Adrenal gland (tissue), 19 donors: ENCODE measurements at places on chromosomes 2 and 18. TPM values are rescaled to one million over a fixed set of nuclear protein-coding genes. Genes with fewer than 3 reads are reported as not detected.
A peak's percentile ranks its signal among the peaks of the same experiment; 100 is the strongest.

GRCh38 chr2:186590759-186591505, 1.1 kb downstream of the ITGAV start:
- H3K4me1 ChIP-seq: peaks cover 29% of the 10 kb centered on the region
- no peaks in the 10 kb centered on the region for H3K36me3 ChIP-seq
- peak; percentile 61 for DNase-seq
- peak overlapping the region; percentile 70 for H3K27ac ChIP-seq
- H3K4me3 ChIP-seq: peak overlapping the region; percentile 76
- H3K27me3 ChIP-seq: no peaks in the 10 kb centered on the region

Gene MC4R
- 0.22 TPM for polyA plus RNA-seq

Gene SPP2
- polyA plus RNA-seq: not detected

GRCh38 chr2:2779727-2780126, 448.7 kb upstream of the MYT1L start:
- no peaks in the 10 kb centered on the region for H3K36me3 ChIP-seq
- no peak for DNase-seq
- no peaks in the 10 kb centered on the region for H3K4me1 ChIP-seq
- H3K27ac ChIP-seq: no peak overlapping the region
- H3K4me3 ChIP-seq: no peak overlapping the region

Gene CDH20
- polyA plus RNA-seq: 0.20 TPM

Gene OR6B2
- polyA plus RNA-seq: not detected

GRCh38 chr2:101613056-101613704, 84.3 kb upstream of the MAP4K4 start:
- no peaks in the 10 kb centered on the region for H3K36me3 ChIP-seq
- no peaks in the 10 kb centered on the region for H3K4me1 ChIP-seq
- H3K27me3 ChIP-seq: no peaks in the 10 kb centered on the region

GRCh38 chr2:135149251-135149650, 97.2 kb downstream of the RAB3GAP1 start:
- H3K4me1 ChIP-seq: peaks cover 8% of the 10 kb centered on the region
- no peaks in the 10 kb centered on the region for H3K36me3 ChIP-seq
- no peak overlapping the region for H3K27ac ChIP-seq
- peak; percentile 43 for DNase-seq
- no peaks in the 10 kb centered on the region for H3K27me3 ChIP-seq
- no peak overlapping the region for H3K4me3 ChIP-seq

DNA sequence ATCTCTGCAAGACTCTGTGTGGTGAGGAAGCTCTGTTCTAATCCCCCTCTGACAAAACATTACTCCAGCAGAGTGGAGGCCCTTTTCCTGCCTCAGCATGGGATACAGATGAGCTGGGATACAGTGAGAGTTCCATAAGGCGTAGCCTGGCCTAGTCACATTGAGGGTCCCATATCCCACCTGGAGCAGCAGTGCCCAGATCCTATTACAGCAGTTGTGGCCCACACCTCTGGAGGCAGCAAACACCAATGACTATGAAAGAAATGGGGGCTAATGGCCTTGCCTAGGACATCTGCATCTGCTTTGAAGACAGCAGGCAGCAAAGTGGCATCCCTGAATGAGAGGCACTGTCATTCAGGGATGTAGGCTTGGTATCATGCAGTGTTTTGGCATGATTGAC, 534.5 kb downstream of the TDRD15 start:
- H3K4me1 ChIP-seq: no peaks in the 10 kb centered on the region
- H3K36me3 ChIP-seq: no peaks in the 10 kb centered on the region
- no peak overlapping the region for H3K4me3 ChIP-seq
- no peaks in the 10 kb centered on the region for H3K27me3 ChIP-seq
- H3K27ac ChIP-seq: no peak overlapping the region
- DNase-seq: no peak

DNA sequence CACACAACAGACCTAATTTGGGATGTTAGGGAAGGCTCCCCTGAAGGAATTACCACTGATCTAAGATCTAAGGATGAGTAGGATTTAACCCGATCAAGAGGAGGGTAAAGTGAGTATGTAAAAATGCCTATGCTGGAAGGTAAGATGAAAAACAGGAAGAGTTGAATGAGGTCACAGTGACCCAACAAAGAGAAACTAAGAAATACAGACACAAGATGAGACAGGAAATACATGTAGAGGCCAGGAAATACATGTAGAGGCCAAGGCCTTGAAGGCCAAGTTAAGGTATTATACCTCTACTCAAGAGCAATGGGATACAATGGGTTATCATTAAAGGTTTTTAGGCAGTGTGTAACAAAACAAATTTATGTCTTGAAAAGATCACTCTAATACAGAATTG, 131.6 kb upstream of the TANK start:
- H3K27me3 ChIP-seq: no peaks in the 10 kb centered on the region
- H3K4me1 ChIP-seq: no peaks in the 10 kb centered on the region
- no peak overlapping the region for H3K27ac ChIP-seq
- H3K36me3 ChIP-seq: no peaks in the 10 kb centered on the region
- H3K4me3 ChIP-seq: no peak overlapping the region

GRCh38 chr2:94970353-94970752, 55.2 kb upstream of the MAL start:
- no peaks in the 10 kb centered on the region for H3K4me1 ChIP-seq
- no peak overlapping the region for H3K27ac ChIP-seq

GRCh38 chr2:16201848-16202247, 261.5 kb downstream of the MYCN start:
- H3K27ac ChIP-seq: no peak overlapping the region
- H3K4me1 ChIP-seq: no peaks in the 10 kb centered on the region
- H3K4me3 ChIP-seq: no peak overlapping the region
- H3K36me3 ChIP-seq: no peaks in the 10 kb centered on the region
- DNase-seq: no peak

Gene FSHR
- polyA plus RNA-seq: not detected

Gene PKDCC
- 90.4 TPM for polyA plus RNA-seq

DNA sequence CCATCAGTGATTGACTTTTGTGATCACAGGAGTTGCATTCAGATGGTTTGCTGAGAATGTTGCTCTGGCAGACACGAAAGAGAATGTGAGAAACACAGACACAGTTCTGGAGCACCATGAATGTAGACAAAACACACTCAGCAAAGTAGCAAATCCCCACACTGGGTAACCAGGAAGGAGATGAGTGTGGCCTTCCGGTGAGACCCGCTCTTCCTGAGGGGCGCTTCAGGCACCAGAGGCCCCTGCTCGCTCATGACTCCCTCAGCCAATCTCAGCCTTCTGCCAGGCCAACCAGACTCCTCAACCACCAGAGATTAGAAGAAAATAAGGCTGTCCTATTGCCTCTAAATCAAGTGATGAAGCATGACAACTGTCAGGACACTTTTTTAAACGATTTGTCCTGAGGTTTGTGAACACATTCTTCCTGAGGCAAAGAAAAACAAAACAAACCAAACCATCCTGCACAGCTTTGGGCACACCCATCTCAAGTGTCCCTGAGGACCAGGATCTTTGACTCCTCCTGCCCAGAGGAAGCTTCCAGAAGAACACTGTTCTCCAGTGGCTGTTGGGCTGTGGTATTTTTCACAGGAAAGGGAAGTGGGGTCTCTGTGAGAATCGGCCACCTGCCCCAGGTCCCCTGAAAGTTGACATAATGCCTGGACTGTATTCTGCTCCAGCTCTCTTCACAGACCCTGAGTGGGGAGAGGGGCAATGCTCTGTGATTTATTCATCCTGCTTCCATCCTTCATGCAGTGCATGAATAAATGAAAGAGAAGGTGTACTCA, 152.8 kb downstream of the BCL11A start:
- no peak overlapping the region for H3K27ac ChIP-seq
- H3K36me3 ChIP-seq: no peaks in the 10 kb centered on the region
- no peaks in the 10 kb centered on the region for H3K27me3 ChIP-seq
- H3K4me3 ChIP-seq: no peak overlapping the region
- DNase-seq: no peak

GRCh38 chr18:32772581-32773381, at the start of gene KLHL14:
Gene KLHL14, minus strand, starts transcription at chr18:32773023. Its CDS starts 2,432 bp downstream, at chr18:32770591.
- H3K36me3 ChIP-seq: no peaks in the 10 kb centered on the region
- H3K27ac ChIP-seq: no peak within 1 kb of the TSS
- peaks cover 20% of the 10 kb centered on the region for H3K27me3 ChIP-seq
- H3K4me3 ChIP-seq: no peak within 1 kb of the TSS
- no peak for DNase-seq
- H3K4me1 ChIP-seq: peaks cover 11% of the 10 kb centered on the region

- H3K27ac ChIP-seq: no peak overlapping the region
- no peak overlapping the region for H3K4me3 ChIP-seq
- no peaks in the 10 kb centered on the region for H3K36me3 ChIP-seq
- no peaks in the 10 kb centered on the region for H3K4me1 ChIP-seq
- peaks cover 20% of the 10 kb centered on the region for H3K27me3 ChIP-seq
These were observed 42.7 kb downstream of the MAL start for GRCh38 chr2:95068256-95068655.

Gene ERCC3
- polyA plus RNA-seq: 37.7 TPM

- H3K27me3 ChIP-seq: no peaks in the 10 kb centered on the region
- no peak for DNase-seq
- no peaks in the 10 kb centered on the region for H3K36me3 ChIP-seq
- H3K4me1 ChIP-seq: peaks cover 27% of the 10 kb centered on the region
- H3K4me3 ChIP-seq: no peak overlapping the region
These were observed 79.2 kb upstream of the MGAT5 start for GRCh38 chr2:134174711-134175110.

GRCh38 chr2:179686718-179687342, 174.6 kb downstream of the ZNF385B start:
- no peaks in the 10 kb centered on the region for H3K4me1 ChIP-seq
- H3K4me3 ChIP-seq: no peak overlapping the region
- no peak overlapping the region for H3K27ac ChIP-seq
- no peaks in the 10 kb centered on the region for H3K27me3 ChIP-seq
- H3K36me3 ChIP-seq: no peaks in the 10 kb centered on the region

Gene EGR4
- polyA plus RNA-seq: not detected

Gene CHRND
- not detected for polyA plus RNA-seq
